ENCODE measurements at places on chromosomes 2 and 18. TPM values are rescaled to one million over a fixed set of nuclear protein-coding genes. Genes with fewer than 3 reads are reported as not detected.

DNA sequence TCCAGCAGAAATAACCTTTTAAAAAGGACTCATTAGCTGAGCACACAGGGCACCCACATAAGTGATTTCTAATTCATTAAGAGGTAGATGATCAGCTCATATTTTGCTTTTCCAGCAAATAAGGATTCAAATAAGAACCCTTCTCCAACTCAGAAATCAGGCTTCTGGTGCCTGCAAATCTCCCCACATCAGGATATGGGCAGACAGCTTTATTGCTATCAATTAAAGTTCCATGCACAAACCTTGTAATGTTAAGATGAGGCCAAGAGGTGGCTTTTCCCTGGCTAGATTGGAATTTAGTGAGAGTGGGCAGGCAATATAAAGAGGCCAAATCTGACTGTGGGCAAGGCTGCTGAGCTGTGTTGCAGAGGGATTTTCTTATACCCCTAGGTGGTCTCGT is 193.6 kb downstream of the SH3RF3 start:
- DNase-seq = no peak

Gene DSG3
- total RNA-seq = not detected

DNA sequence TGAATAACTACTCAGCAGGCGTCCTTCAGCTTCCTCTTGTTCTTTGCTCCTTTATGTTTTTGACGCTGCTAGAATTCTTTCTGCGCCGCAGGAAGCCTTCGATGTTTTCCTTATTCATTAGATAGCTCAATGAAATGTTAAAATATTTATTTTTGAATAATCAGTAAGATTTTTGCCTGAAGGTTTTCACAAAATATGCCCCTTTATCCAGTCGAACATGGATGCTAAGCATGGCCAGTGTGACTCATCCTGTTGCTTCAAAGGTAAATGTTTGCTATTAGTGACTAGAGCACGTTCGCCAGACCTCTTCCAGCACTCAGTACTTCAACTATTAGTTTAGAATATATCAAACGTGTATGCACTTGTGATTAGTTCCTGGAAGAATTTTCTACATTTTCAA is 7.6 kb upstream of the MEIS1 start:
- no peak for DNase-seq

Gene UBE2F
- 27.4 TPM for total RNA-seq

Gene REG1B
- not detected for total RNA-seq

DNA sequence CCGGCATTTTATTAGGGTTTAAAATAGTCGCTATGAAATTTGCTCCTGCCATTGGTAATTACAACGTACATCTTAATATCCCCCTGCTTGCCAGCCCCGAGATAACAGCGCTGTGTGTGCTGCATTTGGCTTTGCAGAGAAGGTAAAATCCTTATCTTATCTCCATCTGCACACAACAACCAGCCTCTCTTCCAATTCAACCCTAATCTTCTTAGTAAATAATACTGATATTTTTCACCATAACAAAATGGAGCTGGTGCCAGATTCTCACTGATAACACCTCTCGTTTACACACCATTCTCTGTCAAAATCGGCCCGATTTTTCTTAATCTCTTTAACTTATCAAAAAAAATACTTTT is 61.4 kb upstream of the SIX3 start:
- DNase-seq = no peak

Gene OXER1
- not detected for total RNA-seq

Gene FOXD4L1
- total RNA-seq = not detected

DNA sequence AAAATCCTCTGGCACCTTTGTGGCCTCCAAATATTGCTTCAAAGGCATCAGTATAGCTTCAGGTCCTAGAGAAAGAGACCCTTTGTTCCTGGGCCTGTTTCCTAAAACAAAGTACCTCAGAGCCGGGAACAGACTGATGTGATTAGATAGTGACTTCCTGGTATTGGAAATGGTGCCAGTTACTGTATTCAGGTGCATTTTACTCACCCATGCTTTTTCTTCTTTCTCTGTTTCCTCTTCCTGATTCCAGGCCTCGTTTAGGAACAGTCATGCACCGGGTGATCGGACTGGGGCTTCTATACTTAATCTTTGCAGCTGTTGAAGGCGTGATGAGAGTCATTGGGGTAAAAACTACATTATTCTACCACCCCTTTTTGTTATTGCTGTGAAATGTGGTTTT is 34.3 kb downstream of the TMEM87B start:
- DNase-seq = no peak

Gene TSGA10
- 11.0 TPM for total RNA-seq

Gene MOGAT1
- not detected for total RNA-seq

DNA sequence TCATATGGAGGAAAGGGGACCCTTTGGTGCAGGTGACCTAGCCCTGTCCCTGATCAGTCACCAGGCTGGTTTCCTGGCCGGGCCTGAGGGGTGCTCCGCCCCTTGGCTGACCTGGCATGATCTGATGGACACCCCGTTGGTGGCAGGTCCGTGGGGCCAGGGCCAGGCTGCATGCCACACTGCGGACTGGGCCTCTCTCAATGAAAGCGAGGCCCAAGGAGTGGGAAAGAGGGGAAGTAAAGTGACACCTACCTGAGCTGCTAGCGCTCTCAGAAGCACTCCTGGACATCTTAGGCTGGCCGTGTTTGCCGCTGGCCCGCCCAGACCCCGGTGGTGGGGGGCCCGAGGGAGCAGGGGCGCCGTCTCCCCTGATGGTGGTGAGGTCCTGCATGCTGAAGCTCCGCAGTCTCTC is 33.1 kb downstream of the MRPL35 start:
- no peak for DNase-seq

DNA sequence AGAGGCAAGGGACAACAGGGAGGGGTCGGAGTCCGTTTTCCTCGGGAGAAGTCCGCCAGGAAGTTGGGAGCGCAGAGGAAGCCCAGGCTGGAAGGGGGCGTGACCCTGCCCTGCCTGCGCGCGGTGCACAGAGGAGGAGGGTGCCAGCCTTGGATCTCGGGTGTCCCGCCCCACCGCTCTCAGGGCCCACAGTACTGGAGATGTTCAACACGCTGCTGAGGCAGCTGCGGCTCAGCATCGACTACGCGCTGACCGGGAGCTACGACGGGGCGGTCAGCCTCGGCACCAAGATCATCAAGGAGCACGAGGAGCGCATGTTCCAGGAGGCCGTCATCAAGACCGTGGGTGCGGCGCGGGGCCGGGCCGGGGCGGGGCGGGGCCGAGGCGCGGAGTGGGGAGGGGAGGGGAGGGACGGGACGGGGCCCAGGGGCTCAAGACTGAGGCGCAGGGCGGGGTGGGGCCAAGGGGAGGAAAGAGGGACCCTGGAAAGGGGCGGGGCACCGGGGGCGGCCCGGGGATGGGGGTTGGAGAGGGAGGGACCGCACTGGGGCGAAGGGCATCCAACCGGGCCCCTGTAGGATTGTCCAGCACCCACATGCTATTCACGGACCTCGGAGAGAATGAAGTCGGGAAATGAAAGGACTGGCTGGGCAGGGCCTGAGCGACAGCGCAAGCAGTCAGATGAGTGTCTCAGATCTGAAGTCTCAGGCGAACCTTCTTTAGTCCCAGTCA is 36.6 kb downstream of the POMC start:
- DNase-seq = no peak

Gene FAM228A
- 0.20 TPM for total RNA-seq

GRCh38 chr2:131584380-131584779 is 56.7 kb downstream of the CCDC74A start:
- DNase-seq = no peak

DNA sequence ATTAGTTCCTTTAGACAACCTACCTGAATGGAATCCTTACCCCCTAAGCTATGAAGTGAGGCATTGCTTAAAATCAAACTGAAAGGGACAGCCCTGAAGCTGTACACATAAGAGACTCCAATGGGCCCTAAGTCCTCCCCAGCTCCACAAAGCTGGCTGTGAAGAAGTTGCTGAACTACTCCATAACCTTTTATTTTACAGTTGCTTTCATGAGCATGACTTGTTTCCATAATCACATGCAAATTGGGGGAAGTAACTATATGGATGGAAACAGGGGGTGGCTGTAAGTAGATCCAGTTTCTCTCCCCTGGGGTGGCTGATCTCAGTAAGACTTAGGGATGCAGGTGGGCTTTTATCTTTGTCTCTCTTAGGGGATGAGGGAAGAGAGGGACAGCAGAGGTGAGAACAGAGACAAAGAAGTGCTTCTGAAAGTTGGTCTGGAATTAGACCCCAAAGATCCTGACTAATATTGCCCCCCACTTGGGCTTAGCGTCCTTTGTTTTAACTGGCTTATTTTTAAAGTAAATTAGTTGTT is 5.5 kb downstream of the FZD5 start:
- DNase-seq = no peak

- no peak for DNase-seq
These were observed 11.4 kb upstream of the TRAPPC8 start for GRCh38 chr18:31954349-31954748.

GRCh38 chr18:21499997-21500396 is 100.5 kb downstream of the ESCO1 start:
- no peak for DNase-seq

GRCh38 chr2:7930800-7931635 is 750.8 kb upstream of the ID2 start:
- DNase-seq = no peak

DNA sequence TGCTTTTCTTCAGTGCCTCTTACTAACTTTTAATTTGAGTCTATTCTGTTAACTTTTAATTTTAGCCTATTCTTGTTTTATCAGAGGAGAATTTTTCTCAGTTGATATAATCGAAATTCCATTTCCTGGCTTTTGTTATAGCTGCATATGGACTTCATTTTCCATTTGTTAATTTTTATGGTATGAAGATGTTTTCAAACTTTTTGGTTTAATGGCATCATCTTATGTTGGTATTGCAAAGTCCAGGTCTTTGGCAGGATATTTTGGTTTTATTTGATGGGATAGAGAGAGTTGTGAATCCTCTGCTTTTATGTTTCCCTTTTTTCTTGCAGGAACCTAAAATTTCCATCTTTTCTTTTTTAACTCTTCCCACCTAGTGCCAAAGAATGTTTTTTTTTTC is 70.9 kb upstream of the RAPGEF4 start:
- no peak for DNase-seq

DNA sequence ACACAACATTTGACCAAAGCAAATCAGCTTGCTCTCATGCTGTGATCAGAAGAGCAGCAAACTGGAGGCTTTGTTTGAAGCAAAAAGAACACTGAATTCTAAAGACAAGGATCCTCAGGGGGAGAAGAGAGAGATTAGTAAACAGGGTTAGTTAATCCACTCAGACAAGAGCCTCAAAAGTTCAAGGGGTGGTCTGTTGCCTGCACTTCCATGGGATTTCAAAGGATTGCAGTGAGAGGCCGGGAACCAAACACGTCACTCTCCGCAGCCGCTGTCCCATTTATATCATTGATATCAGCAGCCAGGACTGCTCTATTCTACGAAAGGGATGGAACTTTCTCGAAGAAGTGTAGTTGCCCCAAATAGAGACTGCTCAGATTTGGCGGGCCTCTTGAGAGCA is 97.8 kb upstream of the SP3 start:
- DNase-seq = no peak

Gene IRS1
- total RNA-seq = 2.9 TPM

GRCh38 chr2:76491503-76491902 is 780.8 kb upstream of the GCFC2 start:
- DNase-seq = no peak

Gene COL3A1
- not detected for total RNA-seq

Data from CD4-positive, alpha-beta T cell (primary cell).